ENCODE measurements at places on chromosomes 1 and 21.

- DNase-seq = no peak
Observed at GRCh38 chr1:50508040-50508586, 84.9 kb upstream of the DMRTA2 start.

DNA sequence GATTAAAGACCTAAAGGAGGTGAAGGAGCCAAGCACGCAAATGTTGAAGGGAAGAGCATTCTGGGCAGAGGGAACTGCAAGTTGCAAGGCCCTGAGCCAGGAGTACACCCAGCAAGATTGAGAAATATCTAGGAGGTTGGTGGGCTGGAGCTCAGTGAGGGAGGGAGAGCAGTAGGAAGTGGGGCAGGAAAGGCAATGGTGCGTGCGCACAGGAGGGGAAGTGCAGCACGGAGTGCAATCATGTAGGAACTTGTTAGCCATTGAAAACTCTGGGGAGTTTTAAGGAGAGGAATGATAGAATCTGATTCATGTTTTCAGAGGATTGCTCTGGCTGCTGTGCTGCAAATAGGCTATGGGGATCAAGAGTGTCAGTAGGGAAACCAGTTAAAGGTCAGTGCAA lies 13.2 kb upstream of the IGSF3 start:
- DNase-seq = no peak

GRCh38 chr1:226945858-226946245 lies 5.8 kb downstream of the COQ8A start:
- no peak for DNase-seq

DNA sequence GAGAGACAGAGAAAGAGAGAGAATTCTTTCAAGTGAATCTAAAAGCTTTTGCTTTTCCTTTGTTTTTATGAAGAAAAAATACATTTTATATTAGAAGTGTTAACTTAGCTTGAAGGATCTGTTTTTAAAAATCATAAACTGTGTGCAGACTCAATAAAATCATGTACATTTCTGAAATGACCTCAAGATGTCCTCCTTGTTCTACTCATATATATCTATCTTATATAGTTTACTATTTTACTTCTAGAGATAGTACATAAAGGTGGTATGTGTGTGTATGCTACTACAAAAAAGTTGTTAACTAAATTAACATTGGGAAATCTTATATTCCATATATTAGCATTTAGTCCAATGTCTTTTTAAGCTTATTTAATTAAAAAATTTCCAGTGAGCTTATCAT lies 117.6 kb downstream of the PTPRC start:
- no peak for DNase-seq
